Ureter (tissue), 1 donor: ENCODE measurements at places on chromosomes 2 and 18.

GRCh38 chr2:229025653-229026052, 245.4 kb downstream of the PID1 start:
- no peak for DNase-seq

- peak; percentile 80 for DNase-seq
Measured at GRCh38 chr2:223725494-223725893, 111.9 kb downstream of the AP1S3 start.

DNA sequence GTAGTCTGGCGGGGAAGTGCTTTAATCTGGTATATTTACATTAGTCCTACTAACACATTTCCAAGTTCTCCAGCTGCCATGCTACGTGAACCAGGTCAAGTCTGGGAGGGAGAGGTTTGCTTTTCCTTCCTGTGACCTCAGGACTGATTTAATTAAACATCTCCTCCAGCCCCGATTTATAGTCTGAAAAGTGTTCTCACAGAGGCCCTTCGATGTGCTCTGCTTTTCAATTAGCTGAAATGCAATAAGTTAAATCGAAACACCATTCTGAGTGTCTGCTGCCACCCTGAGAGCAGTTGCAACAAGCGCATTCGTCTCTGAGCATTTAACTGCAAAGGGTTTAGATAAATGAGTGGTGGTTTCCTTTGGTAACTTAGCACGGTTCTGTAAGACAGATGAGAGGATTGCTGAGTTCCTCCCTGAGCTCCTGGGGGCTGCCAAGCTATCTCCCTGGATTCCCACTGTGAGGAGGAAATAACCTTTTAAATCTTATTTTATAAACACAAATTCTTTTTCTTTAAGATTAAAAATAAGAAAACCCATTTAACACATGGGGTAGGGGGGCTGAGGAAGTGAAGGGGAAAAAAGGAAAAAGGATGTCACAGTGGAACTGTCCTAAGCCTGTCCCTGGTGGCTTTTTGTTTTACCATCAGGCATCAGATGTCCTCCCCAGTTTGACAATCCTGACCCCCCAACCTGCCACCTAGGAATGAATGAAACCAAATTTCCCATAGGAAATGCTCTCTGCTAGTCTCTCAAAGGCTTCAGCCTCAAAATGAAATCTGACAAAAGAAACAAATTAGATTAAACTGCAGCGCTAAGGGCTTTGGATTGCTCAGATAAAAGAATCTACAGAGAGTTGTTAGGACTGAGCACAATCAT, 56.5 kb upstream of the CREB1 start:
- peak; percentile 49 for DNase-seq

GRCh38 chr2:181106229-181106628, 125.8 kb downstream of the UBE2E3 start:
- no peak for DNase-seq
